Regular cardiac myocyte (primary cell): ENCODE measurements at places on chromosomes 6 and 20. TPM values are rescaled to one million over a fixed set of nuclear protein-coding genes. Genes with fewer than 3 reads are reported as not detected.

Gene CNR1
- total RNA-seq: under 0.01 and 0.28 TPM in 2 replicates

Gene BMP7
- total RNA-seq: not detected in 2 replicates

Gene HSF2
- 12.7 and 29.6 TPM in 2 replicates for total RNA-seq

Gene ETV7
- 0.38 and 2.0 TPM in 2 replicates for total RNA-seq

Gene DEFB132
- not detected in 2 replicates for total RNA-seq

Gene PLEKHG1
- 0.56 and 1.5 TPM in 2 replicates for total RNA-seq

Gene SMOC2
- 0.28 TPM in 1 of 2 replicates, not detected in the other for total RNA-seq

Gene OXT
- total RNA-seq: not detected in 2 replicates

Gene PMEPA1
- total RNA-seq: 1.5 and 4.8 TPM in 2 replicates

Gene LY6G6D
- total RNA-seq: not detected in 2 replicates
